ENCODE measurements at places on chromosomes 2 and 18.

GRCh38 chr2:223644136-223644535 is 42.0 kb upstream of the SCG2 start:
- DNase-seq, result no peak

DNA sequence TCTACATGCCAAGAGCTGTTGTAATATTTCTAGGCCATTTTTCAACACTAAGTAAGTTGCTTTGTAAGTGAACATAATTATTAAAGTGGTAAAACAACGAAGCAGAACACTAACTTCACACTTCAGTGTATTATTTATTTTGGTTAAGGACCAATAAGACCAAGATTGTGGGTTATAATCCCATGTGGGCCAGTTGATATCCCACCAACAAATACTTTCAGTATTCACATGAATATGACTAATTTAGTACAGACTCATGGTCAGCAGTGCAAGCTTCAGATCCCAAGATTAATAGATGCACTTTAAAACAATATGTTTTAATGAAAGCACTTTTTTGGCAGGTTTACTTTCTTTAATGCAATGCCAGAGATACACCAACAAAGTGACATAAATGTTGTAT is 154.3 kb downstream of the LCLAT1 start:
- DNase-seq, result no peak

- no peak for DNase-seq
Observed at GRCh38 chr2:205715831-205716525, 33.7 kb downstream of the NRP2 start.

DNA sequence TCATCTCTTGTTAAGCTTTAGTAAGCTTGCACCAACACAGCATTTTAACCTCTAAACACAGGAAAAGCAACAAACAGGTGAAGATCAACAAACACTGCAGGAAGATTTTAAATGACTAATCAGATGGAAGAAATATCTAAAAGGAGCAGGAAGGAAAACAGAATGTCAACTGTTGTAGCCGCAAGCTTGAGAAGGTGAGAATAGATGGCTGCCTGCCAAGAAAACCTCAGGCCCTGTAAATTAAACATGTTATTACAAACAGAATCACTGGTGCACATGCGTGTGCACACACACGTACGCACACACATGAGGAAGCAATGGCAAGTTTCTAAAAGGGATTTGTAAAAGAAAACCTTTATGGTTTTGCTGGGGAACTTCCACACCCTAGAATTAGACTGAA is 257.8 kb upstream of the GALNT5 start:
- no peak for DNase-seq

DNA sequence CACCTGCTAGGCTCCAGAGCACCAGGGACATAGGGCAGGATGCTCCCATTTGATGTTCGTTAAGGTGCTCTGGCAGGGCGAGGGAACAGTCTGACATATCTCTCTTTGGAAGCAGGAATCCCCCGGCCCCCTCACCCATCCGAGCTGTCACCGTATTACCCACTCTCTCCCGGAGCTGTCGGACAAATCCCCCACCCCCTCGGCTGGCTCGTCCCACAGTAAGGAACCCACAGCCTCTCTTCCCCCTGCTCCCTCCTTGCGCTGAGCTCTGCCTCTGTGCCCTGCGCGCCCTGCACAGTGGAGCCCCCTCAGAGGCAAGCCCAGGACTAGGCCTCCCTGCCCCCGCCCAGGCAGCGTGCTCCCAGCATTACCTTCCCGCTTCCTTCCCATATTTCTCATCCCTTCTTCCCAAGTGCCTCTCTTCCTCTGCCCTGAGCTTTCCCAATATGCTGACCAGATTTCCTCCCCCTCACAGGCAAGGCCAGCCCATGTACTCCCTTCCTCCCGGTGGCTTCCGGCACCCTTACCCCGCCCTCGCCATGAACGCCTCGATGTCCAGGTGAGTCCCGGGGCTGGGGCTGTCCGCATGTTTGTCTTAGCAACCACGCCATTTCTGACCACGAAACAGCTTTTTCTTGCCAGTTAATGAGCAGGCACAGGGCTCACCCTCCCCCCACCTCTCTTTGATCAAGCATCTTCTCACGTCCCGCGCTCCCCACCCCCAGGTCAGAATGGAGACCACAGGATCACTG is 23.8 kb downstream of the TGOLN2 start:
- no peak for DNase-seq

DNA sequence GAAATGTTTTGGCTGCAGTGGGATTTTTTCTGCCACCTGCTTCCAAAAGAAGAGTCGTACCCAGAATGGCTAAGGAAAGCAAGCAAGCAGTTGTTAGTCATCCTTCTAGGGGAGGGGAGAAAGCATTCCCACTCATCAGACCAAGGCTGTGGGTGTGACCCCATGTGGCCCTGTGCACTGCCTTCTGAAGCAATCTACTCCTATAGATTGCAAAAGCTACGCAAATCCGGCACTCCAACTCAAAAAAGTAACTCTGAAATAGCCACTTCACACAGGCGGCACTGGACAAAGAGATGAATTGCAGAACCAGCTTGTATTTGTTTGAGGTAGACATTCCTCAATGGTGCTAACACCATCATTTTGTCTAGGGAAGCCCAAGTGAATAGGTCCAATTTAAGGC is 44.3 kb downstream of the ST3GAL5 start:
- no peak for DNase-seq

GRCh38 chr2:232486558-232487384 is 863 bp downstream of the ECEL1 start:
- DNase-seq, result no peak

DNA sequence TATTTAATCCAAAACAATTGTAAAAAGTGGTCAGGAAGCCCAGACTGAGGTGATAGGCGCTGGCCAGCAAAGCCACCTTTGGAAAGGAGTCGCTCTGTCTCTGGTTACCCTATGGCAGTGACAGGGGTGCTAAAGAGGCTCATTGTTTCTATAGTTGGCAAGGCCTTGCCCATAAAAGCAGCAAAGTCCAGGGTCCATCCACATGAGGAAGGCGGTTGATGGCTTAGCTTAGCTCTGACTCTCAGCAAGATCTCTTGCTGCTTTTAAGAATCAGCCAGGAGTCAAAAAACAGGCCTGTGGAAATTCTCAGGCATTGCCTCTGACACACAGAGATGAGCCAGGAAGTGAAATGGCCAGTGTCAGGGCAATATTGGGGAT is 57.8 kb upstream of the CYP26B1 start:
- DNase-seq, result no peak

- DNase-seq, result no peak
Observed at GRCh38 chr2:54556621-54557121, 100.5 kb downstream of the SPTBN1 start.

- no peak for DNase-seq
Observed at GRCh38 chr18:42578792-42579191, 536.7 kb downstream of the RIT2 start.

GRCh38 chr18:6782861-6783260 is 53.3 kb downstream of the ARHGAP28 start:
- DNase-seq, result no peak

DNA sequence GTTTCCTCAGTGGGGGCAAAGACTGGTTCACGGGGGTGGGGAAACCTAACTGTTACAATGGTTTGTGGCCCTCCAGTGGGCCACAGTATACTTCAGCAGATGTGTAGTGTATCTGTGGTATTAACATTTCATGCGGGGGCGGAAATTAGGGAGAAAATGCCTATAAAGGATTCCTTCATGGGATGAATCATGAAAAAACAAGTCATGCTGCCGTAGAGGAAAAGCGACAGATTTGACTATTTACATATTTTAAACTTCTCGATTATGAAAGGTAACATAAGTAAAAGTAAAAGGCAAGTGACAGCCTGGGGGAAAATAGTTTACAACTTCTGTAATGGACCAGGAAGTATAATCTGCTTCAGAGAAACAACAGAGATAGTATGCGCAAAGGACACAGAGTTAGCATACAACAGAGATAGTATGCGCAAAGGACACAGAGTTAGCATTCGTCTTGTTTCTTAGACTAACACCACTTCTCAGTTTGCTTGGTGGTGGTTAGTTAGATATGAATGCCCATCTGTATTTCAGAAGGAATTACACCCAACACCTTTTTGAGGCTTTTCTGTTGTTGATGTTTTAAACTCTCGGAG is 41.1 kb downstream of the MRPS9 start:
- no peak for DNase-seq

GRCh38 chr2:9762164-9762563 is 81.1 kb upstream of the TAF1B start:
- DNase-seq, result no peak

DNA sequence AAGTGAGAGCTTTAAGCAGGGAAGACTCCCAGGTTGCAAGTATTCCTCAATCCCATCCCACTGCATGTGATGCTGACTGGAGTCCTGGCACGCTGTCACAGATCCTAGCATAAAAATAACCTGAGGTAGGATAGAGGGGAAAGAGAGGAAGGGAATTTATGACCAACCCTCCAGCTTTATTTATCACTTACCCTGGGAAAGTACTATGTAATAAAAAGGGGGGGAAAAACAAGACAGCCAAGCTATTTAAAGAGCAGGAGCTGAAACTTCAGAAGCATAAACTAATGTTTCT is 122.2 kb downstream of the SLC8A1 start:
- DNase-seq, result no peak

- DNase-seq, result no peak
Observed at GRCh38 chr2:113705982-113706523, 50.4 kb downstream of the SLC35F5 start.

GRCh38 chr2:97951155-97951680 is 44.5 kb downstream of the TMEM131 start:
- DNase-seq, result no peak

DNA sequence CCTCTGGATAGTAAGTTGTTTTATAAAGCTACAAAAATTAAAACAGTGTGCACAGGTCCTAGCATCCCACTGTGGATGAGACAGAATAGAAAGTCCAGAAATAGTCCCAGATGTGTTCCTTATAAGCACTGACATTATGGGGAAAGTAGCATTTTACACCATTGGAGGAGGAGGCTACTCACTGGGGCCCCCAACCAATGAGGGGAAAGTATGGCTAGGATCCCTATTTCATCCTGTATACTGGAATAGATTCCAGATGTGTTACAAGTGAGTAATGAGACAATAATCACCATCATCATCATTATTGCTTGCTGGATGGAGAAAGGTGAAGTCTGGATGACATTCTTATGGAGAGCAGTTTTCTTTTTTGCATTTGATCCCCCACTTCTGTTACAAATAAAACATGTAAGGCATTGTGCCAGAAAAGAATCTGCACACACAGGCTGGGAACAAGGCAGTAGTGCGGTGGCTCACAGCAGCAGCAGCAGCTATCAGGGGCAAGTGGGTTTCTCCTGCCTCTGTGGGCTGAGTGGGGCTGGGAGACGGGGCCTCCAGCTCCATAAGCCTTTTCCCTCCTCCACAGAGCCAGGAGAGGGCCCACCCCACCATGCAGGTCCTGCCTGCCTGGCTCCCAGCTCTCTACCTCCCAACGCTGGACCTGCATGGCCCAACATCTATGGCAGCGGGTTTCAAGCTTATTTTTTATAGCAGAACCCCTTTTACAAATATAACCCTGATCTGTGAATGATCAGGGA is 5.0 kb downstream of the ARID5A start:
- DNase-seq, result no peak

GRCh38 chr2:38598991-38599295 is 3.8 kb downstream of the HNRNPLL start:
- DNase-seq, result no peak

- no peak for DNase-seq
Observed at GRCh38 chr2:105521176-105521575, 122.3 kb upstream of the FHL2 start.

GRCh38 chr2:195003881-195004471 is 653.0 kb upstream of the SLC39A10 start:
- no peak for DNase-seq

DNA sequence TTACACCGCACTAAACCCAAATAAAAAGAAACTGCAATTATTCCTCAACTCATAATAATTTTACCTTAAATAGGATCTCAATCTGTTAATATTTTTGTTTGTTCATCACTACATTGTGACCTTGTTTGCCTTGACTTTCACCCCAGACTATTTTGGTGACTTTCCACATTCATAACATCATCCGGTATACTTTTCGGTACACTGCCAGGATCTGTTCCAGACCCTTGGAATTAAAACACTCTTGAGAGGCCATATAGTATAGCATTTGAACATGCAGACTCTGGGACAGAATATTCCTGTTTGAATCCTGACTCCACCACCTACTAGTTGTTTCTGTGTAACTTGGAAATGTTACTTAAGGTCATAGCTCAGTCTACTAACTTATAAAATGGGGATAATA is 577.4 kb downstream of the METTL4 start:
- no peak for DNase-seq

GRCh38 chr2:145356056-145356455 is 836.1 kb upstream of the ZEB2 start:
- no peak for DNase-seq

DNA sequence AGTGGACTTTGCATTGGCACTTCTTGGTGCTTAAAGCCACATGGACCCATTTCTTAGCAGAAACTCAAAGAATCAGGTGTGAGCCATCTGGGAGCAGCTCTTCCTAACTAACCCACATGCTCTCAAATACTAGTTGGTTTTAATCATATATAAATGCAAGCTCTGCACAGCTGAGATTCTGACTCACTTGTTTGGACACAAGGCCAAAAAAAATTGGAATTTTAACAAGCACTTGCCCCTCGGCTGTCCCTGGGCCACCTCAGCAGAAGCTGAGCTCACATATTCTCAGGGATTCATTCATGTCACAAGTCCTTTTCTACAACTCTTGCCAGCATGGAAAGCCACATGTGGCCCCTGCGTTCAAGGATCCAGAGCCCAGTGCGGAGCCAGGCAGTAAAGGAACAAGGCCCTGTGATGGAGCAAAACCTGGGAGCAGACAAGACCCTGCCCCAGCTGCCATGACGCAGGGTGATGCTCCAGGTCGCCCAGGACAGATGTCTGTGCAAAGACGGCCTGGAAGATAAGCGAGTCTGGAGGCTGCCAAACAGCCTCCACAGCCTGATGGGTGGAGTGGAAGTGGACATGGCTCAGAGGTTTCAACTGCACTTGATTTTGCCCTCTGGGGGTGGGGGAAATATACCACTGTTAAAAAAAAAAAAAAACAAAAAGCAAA is 266.5 kb downstream of the EIPR1 start:
- DNase-seq, result no peak

DNA sequence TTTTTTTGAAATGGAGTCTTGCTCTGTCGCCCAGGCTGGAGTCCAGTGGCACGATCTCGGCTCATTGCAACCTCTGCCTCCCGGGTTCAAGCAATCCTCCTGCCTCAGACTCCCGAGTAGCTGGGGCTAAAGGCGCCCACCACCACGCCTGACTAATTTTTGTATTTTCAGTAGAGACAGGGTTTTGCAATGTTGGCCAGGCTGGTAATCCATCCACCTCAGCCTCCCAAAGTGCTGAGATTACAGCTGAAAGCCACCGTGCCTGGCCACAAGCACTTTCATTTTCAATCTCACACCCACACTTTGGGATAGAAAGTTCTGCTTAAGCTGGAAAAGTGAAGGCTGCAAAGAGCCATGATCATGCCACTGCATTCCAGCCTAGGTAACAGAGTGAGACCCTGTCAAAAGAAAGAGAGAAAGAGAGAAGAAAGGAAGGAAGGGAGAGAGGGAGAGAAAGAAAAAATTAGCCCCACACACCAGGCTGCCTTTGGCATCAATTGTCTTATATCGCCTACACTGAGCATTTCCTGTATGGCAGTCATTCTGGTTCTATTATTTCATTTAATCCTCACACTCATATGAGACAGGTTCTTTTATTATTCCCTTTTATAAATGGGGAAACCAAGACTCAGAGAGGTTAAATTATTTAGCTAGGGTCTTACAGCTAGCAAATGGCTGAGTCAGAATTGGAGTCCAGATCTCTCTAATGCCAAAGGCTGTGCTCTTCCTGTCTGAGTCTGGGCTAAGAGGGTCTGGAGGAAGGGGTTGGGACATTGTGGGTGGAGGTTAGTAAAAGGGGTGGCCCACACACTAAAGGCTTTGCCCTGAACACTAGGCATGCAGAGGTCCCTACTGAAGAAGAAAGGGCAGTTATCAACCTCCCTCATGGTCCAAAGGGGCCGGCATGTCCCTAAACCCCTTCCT is 37.9 kb upstream of the PKDCC start:
- no peak for DNase-seq
